GM04503 (cell line): ENCODE measurements at places on chromosomes 6 and 20.

DNA sequence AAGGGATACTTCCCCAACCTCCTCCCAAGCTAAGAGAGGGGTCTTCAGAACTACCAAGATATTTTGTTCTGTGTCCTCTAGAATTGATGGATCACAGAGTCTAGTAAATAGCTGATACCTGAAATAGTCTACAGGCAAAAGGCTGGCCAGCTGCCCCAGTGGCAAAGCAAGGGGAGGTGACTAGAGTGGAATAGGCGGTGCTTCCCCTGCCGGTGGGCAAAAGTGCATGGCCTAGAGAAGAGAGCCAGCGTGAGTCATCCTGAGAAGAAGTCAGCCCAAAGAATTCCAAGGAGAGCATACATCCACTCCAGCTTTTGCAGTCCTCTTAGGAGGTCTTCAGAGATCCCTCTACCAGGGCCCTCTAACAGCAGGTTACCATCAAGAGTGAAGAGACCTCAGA lies 14.7 kb downstream of the DPPA5 start:
- no peak for DNase-seq

DNA sequence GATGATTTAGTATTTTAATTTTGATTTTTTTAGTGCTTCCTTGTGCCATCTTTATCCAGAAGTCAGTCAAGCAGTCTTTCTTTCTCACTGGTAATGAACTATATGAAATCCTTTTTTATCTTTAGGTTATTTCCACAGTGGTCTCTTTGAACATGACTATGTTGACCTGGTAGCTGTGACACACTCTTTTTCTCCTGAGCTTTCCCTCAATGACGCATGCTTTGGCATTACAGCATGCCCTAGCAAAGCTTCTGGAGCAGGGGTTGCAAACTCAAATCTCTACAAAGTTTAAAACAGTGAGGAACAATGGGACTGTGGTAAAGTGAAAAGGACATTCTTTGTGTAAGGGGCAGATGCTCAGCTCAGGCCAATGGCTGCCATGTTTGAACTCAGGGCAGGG lies 4.5 kb upstream of the PLAGL1 start:
- no peak for DNase-seq

DNA sequence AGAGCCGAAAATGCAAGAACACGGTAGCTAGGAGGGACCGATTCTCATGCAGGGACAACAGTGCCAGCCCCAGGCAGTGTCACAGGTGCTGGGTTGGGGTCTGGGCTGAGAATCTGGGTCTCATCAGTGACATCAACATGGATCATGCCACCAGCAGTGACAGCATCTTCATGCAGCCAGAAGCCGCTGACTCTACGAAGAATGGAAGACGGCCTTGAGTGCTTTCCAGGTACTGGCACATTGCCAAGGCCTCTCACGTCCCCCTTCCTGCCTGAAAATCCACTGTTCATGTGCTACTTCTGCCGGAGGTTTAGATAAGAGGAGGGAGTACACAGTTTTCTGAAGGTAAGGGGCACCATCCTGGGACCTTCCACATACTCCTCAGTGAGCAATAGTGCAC lies 141.1 kb upstream of the FOXQ1 start:
- DNase-seq, result no peak

DNA sequence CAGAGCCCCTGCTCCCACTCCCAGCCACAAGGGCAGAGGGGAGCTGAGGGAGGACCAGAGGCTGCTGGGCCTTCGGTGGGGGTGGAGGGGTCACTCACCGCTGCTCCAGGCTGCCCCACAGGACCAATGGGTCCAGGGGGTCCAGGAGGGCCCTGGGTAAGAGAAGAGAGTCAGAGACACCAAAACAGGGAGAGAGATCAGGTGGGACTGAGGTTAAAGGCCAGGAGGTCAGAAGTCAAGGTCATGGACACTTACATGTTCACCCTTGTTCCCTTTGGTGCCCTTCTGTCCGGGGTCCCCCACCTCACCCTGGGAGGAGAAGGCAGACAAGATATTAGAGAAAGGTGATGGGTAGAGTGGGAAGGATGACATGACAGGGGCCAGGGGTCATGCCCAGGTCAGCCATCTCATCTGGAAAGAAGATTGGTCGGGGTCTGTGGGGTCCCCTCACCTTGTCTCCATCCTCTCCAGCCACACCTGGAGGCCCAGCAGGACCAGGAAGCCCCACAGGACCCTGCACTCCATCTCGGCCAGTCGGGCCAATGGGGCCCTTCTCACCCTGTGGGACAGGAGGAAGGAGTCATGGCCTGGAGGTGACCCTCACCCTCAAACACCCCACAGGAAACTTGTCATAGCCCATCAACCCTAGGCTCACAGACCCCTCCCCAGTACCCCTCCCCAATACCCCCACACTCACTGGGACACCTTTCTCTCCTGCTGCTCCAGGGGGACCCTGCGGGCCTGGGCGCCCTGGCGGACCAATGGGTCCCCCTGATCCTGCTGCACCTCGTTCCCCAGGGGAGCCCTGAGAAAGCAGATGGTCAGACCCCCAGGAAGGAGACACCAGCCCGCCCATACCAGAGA lies 21.0 kb downstream of the COL11A2 start:
- no peak for DNase-seq

DNA sequence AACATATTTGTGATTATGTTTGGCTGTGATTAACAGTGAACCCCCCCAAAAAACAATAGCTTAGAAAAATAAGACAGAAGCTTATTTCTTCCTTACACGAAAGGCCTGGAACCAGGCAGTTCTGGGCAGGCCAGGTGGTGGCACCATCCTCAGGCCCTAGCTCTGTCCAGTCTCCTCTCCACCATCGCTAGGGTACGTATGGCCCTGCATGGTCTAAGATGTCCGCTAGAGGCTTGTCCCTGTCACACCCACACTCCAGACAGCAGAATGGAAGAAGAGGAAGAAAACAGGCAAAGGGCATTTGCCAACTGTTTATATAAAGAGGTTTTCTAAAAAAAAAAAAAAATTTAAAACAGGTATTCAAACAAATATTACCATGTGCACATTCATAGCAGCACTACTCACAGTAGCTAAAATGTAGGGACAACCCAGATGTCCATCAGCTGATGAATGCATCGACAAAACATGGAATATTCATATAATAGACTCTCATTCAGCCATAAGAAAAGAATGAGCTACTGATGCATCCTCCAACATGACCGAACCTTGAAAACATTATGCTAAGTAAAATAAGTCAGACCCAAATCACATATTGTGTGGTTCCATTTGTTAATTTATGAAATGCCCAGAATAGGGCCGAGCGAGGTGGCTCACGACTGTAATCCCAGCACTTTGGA lies 6.7 kb downstream of the TGM3 start:
- no peak for DNase-seq

- DNase-seq, result no peak
These were observed 79.6 kb downstream of the IPCEF1 start for GRCh38 chr6:154276810-154277628.

GRCh38 chr20:38179846-38180245 lies 14.8 kb upstream of the TGM2 start:
- no peak for DNase-seq

DNA sequence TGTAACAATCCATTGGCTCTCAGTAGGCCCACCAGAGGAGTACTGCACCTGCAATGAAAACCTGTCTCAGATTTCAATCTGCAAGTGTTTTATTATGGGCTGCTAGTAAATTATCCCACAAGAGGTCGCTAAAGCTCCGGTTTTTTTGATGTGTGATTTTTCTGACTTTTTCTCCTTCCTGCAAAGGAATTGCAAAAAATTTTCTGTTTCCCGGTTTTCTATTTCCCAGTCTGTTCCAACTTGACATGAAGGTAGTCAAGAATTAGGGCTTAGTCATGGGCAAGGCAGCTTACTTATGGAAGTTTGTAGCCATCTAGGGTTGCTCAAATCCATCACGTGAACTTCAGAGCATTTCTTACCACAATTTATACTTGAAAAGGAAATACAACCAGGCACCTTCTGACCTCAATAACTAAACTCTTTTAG lies 38.5 kb upstream of the AHI1 start:
- peak; percentile 58 for DNase-seq

- DNase-seq, result no peak
These were observed 443.2 kb downstream of the MAFB start for GRCh38 chr20:40245829-40246228.

- no peak for DNase-seq
These were observed 4.4 kb upstream of the RAET1L start for GRCh38 chr6:150029749-150030148.

GRCh38 chr6:137218473-137218916 lies 690 bp downstream of the IFNGR1 start:
- peak; percentile 44 for DNase-seq

DNA sequence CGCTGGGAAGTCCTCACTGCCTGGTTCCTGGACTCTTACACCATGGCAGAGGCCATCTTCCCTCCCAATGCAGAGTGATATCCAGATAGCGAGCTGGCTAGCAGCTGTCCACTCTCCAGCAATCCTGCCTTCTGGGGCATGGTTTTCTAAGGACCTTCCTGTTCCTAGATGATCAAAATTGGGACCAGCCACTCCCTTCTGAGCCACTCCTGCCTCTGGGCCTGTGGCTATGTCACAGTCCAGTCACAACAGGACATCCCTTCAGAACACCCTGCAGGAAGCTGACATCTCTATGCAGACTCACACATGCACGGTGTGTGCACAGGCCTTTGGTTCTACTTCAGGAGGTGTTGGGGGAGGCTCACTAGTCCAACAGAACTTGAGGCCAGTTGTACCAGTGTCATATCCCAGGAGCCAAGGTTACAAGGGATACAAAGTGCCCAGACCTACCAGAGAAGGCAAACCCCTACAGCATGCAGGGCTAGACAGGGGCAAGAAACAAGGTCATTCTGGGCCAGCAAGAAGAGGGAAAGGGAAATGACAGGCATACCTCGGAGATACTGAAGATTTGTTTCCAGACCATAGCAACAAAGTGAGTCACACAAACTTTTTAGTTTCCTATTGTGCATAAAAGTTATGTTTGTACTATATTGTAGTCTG lies 2.7 kb upstream of the MCCD1 start:
- DNase-seq, result peak; percentile 42

DNA sequence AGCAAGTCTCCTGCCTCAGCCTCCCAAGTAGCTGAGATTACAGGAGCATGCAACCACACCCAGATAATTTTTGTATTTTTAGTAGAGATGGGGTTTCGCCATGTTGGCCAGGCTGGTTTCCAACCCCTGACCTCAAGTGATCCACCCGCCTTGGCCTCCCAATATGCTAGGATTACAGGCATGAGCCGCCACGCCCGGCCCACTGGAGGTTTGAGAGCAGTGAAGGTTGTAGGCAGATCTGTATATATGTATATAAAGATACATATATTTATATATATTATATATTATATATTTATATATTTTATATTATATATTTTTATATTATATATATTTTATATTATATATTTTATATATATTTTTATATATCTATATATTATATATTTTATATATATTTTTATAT lies 38.2 kb upstream of the TTPAL start:
- DNase-seq, result no peak

DNA sequence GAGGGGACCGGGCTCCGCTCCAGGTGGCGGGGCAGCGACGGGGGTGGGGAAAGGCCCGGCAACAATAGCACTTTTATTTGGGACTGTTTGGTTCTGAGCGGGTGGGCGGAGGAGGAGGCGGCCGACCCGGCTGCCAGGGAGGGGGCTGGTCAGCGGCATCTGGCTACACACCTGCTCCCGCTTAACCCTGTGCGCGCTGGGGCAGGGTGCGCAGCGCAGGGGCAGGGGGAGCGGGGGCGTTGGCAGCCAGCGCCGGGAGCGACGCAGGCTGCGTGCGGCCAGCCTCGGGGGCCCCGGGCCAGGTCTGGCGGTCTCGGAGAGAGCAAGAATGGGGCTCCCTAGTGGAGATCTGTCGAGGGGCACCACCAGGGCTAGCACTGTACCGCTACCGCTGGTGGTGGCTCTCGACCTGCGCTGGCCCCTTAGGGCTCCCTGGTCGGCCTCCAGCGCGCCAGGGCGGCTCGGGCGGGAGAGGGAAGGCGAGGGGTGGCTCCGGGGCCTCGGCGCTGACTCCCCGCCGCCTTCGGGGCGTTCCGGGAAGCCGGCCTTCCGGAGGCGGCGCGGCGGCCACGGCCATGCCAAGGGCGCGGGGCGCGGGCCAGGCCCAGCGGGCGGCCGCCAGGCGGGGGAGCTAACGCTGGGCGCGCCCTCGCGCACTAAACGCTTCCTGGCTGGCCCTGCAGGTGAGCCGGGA lies 92.4 kb downstream of the NCR2 start:
- DNase-seq, result no peak

GRCh38 chr6:16855460-16855859 lies 94.2 kb upstream of the ATXN1 start:
- no peak for DNase-seq
